ENCODE measurements at places on chromosomes 3 and 15.

DNA sequence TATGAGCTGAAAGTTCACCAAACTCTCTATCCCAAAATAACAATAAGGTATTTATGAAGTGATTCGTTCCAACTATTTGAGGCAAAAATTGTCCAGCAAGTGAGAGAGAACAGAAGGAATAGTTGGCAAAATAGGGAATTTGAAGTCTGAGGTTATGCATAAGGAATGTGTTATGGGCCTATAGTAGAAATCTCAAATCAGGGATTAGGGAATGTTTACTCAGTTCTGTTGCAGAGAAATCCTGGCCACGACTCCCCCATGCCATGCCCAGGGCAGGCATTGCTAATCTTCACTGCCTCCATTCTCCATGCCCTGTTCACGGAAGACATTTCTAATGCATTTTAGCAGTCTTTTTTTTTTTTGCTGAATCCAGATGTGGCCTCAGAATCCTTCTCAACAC lies 58.6 kb downstream of the FLNB start:
- DNase-seq: no peak

DNA sequence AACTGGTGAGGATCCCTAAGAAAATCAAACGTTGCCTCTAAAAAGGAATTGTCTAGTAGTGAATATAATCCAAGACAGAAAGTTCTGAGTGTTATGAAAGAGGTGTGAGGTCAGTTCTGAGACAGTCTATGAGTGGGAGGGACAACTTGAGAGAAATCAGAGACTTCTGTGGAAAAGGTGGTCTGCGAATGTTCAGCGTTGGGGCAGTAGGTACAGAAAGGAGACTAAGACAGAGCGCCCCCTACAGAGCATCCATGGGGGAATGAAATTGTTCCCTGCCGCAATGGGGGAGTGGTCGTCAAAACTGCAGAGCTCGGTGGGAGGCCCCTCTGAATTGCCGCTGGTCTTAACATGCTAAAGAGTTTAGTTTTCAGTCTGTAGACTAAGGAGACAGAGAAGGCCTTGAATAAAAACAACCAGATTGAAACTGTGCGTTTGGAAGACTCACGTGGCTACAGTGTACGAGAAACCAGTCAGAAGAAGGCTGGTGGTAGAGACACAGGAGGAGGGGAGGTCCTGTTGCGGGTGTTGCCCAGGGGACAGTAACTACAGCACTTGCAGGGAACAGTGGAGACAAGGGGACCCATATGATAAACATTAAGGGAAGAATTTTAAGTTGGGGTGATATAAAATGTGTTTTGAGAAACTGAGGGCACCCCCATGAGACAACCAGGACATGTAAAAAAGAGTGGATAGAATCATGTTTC lies 6.9 kb downstream of the TNIK start:
- peak; percentile 22 for DNase-seq

DNA sequence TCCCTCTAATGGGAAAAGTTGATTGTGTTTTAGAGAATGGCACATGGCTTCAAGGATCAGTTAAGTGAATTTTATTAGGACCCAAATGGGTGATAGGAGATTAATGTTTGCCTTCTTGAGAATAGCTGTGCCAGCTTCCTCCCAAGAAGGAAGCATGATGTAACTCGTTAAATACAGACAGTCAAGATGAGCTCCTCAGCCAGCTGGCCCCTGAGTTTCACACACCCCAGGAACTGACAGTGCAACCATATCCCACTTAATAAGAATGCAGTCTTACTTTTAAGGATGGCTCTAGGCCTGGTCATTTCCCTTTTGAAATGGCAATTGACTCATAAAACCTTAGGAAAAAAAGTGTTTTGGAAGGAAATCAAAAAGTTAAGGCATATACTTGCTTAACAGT lies 472.8 kb upstream of the KCNMB2 start:
- no peak for DNase-seq

DNA sequence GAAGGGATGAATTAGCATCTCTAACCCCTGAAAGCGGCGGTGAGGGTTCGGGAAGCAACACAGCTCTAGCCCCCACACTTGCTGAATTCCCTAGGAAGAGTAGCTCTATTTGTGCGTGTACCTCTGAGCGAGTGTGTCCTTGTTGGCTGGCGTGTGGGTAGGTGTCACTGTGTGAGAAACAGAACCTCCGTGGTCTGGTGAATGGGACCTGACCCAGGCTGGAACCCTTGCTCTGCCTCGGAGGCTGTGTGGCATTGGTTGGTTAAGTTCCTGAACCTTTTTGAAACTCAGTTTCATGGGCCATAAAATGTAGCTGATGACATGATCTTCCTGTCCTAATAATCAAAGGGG lies 414 bp upstream of the TMEM115 start:
- DNase-seq: no peak

DNA sequence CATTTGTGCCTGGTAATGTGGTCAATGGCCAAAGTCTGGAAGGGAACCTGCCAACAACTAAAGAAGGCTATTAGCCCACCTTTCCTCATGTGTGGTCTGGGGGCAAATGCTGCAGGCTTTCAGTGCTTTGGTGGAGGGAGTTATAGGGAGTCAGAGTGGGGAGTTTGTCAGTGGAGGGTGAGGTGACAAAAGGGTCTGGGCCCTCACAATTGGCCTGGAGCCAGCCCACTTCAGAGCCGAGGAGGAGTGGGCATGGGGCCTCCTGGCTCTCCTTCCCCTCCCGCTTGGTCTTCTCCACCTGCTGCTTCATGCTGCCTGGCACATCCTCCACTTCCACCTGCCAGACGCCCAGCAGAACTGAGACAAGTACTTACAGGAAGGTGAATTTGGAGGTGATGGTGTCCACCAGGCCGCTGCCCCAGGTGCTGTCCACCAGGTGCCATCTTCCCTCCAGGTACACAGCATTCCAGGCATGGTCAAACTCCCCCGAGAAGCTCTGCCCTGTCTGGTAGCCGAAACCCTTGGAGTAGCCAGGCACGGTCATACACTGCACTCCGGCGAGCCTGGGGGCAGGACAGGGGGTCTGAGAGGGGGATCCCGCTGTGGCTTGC lies 40.9 kb downstream of the KY start:
- no peak for DNase-seq

DNA sequence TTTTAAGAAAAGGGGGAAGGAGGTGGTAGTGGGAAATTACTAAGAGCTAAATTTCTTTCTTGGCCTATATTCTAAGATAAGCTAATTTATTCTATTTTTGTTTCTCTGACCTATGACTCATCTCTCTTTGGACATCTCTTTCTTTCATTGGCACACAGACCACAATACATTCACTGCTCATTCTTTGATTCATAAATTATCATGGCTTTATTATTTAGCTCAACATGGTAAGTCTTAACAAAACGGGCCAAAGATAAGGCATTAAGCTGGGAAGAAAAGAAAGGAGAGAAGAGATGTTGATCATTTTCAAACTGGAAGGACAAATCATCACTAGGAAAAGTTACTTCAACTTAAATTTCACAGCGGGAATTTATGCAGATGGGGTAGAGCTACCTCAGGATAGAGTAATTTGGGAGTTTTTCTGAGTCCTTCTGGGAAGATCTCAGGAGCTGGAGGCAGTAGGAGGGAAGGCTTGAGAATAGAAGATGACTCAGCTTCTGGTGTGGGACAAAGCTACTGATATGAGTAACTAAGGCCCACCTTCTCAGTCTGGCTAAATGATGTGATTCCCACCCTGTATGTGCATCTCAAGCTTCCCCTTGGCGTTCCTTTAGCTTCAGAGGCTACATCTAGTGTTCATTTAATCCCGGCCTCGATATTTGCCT lies 7.5 kb upstream of the ALCAM start:
- DNase-seq: no peak

DNA sequence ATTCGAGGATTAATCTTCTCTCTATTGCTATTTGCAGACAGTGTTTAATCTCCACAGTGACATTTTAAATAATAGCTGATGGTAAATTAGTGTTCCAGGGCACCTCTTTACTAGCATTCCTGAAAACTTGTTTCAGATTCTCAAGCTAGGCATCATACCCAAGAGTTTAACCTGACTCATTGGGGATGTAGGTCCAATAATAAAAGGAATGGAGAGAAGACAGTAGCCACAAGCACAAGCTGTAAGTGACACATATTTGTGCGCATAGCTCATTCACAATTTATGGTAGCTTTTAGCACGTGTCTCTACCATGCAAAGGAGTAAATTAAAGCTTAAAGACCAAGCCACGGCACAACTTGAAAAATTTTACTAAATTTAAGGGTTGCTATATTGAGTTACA lies 171.3 kb upstream of the FAM3D start:
- no peak for DNase-seq
